Uterus (tissue), 4 donors: ENCODE measurements at places on chromosomes 5 and 9. TPM values are rescaled to one million over a fixed set of nuclear protein-coding genes. Genes with fewer than 3 reads are reported as not detected.
A peak's percentile ranks its signal among the peaks of the same experiment; 100 is the strongest.

DNA sequence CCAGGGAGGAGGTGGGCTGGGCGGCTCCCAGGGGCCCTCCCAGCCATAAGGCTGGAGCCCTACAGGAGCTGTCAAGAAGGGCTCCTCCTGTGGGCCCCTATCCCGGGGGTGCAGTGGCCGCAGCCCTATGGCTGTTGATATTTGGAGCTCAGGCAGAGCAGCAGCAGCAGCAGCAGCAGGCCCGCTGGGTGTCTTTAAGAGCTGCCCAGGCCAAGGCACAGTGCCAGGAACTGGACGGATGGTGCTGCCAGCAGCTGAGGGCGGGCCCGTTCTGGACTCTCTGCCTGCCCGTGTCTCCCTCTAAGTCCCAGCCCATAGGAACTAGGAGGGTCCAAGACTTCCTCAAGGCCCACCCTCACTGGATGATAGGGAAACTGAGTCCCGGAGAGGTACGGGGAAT lies 3.6 kb downstream of the AK1 start:
- peak; percentile 78 for DNase-seq

- no peak for DNase-seq
Measured at GRCh38 chr5:100768221-100768620, 134.9 kb downstream of the ST8SIA4 start.

DNA sequence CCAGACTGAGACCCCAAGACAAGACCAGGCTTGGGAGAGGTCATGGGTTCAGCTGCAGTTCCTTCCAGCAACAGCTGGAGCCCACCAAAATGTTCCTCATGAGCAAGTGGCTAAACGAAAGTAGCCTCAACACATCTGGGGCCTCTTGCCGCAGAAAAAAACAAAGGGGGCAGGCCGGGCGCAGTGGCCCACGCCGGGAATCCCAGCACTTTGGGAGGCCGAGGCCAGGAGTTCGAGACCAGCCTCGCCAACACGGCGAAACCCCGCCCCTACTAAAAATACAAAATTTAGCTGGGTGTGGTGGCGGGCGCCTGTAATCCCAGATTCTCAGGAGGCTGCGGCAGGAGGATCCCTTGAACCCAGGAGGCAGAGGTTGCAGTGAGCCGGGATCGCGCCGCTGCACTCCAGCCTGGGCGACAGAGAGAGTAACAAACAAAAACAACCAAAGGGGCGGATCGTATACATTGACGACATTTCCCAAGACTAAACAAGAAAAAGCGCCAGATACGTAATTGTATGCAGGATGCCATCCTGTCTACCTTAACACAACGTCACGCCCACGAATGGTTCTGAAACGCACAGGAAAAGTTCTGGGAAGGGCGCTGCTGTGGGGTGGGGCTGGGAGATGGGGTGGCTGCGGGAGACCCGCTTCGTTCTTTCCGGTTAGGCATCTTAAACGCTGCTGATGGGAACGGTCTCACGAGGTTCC lies 1.7 kb downstream of the INPP5E start:
- DNase-seq = no peak

DNA sequence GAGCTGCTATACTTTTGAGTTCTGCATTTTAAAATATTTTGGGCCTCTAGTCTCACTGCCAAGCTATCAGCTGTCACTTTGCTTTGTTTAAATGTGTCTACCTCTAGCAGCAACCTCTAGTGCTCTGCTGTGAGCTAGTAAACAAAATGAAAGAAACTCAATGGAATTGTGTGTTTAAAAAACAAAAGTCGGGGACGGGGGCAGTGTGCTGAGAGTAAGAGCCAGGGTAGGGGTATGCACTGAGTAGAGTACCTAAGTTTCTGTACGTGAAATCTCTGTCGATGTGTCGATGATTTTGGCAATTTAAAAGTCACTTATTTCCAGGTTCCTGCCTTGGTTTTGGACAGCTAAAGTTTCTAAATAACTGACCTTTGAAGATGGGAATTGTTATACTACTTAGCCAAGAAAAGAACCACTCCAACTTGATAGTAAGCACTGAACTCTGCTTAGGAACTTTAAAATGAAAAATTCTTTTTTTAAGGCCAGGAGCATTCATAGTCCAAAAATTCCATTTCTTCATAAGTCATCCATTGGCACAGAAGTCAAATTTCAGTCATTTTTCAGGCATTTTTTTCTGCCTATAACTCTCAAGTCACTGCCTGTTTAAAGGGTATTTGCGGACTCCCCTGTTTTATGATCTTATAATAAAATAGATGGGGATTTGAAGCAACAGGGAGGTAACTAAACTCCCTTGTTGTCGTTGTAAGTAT lies 111.5 kb downstream of the SAXO1 start:
- DNase-seq = no peak

DNA sequence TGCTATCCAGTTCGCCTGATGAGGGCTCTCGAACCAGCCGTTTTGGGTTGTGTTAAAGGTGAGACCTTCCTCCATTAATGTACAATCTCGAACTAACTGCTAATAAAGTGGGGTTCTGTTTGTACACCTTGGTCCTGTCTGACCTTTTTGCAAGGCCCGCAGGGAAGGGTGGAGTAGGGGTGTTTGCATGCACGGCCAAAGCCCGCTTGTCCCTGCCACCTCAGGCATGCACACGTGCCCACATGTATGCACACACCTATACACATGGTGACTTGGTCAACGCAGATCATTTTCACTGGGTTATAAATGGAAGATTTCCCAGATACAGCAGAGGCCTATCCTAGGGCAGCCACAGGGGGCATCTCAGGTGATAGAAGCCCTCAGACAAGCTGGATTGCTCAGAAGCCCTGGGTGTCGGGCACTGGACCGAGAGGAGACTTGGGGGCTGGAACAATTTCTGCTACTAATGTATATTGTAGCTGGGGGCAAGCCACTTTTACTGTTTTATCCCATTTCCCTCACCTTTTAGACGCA lies 50.2 kb downstream of the NDST1 start:
- DNase-seq = no peak

- DNase-seq = no peak
Measured at GRCh38 chr5:2912741-2913140, 161.3 kb upstream of the IRX2 start.

DNA sequence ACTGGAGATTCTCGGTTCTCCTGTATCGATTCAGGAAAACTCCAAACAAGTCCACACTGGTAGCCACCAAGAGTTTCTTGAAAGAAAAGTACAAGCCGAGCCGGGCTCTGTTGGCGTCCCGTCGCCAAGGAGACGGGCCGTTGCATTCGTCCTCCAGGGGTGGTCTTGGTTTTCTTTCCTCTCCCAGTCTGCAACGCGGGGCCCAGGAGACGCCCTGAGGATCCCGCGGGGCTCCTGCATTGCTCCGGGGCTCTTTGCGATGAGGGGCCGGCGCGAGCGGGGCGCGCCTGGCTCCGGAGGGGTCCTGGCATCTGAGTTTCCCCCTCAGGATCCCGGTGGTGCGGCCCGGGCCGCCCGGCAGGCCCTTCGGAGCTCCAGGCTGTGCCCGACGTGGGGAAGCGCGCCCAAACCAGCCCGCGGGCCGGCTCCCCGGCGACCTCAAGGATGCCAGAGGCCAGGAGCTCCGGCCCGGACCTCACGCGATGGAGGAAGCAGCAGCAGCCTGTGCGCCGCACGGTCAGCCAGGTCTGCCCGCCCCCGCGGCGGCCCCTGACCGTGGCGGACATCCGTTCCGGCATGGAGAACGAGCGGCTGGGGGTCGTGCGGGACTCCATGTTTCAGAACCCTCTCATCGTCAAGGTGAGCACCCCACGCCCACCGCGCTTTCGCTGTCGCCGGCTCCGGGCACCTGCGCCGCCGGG lies at the start of gene CFAP77:
TSS of gene CFAP77 (plus strand) at position 384 of the 701 bp plus-strand sequence. CDS start at position 445, 61 bp downstream.
- no peak for DNase-seq

DNA sequence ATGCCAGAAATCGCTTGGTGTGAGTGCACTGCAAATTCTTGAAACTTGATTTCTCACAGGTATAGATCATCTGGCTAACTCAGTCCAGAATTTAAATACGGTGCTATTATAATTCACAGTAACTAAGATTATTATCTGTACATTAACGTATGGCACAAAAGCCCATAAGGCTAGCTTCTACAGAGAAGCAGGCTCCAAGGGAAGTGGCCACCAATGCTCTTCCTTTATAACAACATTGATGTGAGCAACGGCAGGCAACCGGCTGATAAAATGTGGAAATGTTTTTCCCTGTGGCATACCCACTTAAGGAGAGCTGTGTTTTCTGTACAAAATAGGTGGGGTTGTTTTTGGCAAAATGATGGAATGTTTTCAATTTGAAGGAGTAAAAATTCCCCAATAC lies 35.7 kb downstream of the SEMA4D start:
- no peak for DNase-seq

- no peak for DNase-seq
Measured at GRCh38 chr5:171707442-171707792, 78.2 kb upstream of the SMIM23 start.

DNA sequence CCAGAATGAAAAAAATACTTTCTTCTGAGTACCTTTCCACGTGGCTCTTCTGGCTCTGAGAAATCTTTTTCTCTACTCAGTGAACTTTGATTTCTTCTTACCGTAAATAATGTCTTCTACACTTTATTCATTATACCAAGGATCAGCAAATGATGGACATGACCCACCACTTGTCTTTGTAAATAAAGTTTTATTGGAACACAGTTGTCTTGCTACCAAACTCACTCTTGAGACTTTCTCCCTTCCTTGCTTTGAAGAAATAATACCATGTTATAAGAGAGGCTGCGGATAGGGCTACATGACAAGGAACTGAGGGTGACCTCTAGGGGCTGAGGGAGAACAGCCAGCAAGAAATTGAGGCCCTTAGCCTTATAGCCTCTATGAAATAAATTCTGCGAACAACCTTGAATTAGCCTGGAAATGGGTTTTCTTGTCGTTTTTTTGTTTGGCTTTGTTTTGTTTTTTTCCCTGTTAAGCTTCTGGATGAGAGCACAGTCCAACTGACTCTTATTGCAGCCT lies 212.5 kb downstream of the COMMD10 start:
- no peak for DNase-seq

GRCh38 chr5:31415960-31416359 lies 115.9 kb downstream of the DROSHA start:
- DNase-seq = no peak

DNA sequence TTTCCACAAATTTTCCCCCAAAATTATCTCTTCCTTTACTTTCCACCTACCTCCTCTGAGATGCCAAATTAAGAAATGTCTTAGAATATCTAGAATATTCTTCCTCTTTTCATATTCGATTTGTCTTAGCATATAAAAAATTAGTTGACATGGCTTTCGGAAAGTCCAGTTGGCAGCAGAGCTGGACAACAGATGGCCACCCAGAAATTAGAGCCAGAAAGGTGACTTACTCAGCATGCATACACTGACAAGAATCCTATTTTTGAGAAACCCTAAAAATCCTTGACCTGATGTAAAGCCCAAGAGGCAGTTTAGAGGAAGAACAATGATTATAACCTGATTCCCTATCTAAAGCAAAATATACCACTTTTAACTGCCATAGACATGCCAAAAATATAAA lies 22.0 kb downstream of the TMEM167A start:
- DNase-seq = no peak

DNA sequence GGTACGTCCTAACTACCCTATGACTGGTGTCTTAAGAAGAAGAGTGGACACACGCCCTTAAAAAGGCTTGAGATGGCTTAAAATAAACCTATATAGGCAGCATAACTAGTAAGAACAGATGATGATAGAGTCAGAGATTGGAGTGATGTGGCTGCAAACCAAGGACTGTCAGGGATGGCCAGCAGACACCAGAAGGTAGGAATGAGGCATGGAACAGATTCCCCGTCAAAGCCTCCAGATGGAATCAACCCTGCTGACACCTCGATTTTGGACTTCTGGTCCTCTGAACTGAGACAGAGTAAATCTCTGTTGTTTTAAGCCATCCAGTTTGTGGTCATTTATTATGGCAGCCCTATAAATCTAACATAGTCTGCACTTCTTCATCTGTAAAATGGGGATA lies 7.4 kb downstream of the TMOD1 start:
- no peak for DNase-seq

DNA sequence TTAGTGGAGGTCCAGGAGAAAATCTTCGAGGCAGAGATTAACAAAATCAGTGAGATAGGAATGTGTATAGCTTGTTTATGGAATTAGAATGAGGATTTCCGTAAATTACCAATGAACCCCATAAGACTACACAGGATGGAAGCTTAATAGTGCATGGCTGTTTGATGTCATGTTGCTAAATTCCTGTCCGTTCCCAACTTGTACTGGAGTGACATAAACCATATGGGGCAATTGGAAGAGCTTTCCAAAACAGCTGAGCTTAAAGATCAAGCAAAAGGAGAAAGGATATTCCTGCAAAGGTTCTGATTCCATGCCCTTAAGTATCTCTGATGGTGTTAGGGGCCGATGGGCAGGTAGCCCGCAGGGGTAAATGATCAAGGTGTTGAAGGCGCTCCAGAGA lies 17.4 kb downstream of the GLE1 start:
- DNase-seq = no peak

DNA sequence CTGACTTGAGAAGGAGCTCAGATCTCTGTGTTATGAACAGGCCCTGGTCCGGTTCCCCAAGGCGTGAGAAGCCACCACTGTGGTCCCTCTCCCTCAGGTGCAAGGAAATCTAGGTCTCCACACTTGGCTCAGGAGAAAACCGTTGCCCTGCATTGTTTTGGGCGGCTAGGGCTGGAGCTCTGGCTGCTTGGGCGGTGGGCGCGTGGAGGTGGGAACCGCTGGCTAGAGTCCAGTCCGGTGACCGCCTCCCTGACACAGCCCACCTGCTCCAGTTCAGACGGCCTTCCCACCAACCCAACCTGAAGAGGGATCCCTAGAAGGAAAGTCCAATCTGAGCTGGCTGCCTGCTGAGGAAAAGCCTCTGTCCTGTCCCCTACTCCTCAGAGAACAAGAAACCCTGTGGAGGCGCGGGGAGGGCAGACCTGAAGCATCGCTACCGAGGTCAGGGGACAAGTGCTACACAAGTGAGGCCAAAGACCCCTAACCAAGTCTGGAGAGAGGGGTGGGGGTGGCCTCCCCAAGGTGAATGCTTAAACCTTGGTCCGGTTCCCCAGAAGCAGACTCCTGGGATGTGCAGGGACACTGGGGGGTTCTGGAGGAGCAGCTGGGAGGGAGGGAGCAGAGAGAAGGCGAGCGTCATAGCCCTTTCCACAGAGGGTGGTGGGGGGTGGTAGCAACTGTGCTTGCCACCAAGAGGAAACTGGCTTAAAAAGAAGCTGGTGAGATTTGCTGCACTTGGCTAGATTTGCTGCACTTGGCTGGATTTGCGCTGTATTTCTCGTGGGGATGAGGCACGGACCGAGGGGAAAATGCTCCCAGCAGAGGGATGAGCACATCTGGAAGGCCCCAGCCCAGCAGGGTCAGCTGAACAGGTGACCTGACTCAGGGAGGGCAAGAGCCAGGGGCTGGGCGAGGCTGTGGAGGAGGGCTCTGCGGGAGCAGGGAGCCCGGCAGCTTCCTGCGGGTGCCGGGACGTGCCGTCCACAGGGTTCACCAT lies 65.2 kb downstream of the RAPGEF1 start:
- no peak for DNase-seq

PCDHGC3 gene
- total RNA-seq = 120 TPM

PRELID1 gene
- 25.4 TPM for total RNA-seq

BARHL1 gene
- not detected for total RNA-seq

SLC34A1 gene
- total RNA-seq = not detected

PKD2L2 gene
- not detected for total RNA-seq

CKMT2 gene
- total RNA-seq = 7.8 TPM

CARTPT gene
- not detected for total RNA-seq

TAS2R1 gene
- total RNA-seq = not detected

SLC36A3 gene
- total RNA-seq = not detected
